ENCODE measurements at places on chromosomes 3 and 15.

- DNase-seq = no peak
Observed at GRCh38 chr3:120824613-120825012, 82.1 kb downstream of the GTF2E1 start.

GRCh38 chr3:150248116-150248887 is 159.8 kb upstream of the TSC22D2 start:
- no peak for DNase-seq

GRCh38 chr15:51600114-51600513 is 22.5 kb downstream of the DMXL2 start:
- DNase-seq = no peak

GRCh38 chr15:98796685-98797357 is 148.5 kb downstream of the IGF1R start:
- DNase-seq = no peak

DNA sequence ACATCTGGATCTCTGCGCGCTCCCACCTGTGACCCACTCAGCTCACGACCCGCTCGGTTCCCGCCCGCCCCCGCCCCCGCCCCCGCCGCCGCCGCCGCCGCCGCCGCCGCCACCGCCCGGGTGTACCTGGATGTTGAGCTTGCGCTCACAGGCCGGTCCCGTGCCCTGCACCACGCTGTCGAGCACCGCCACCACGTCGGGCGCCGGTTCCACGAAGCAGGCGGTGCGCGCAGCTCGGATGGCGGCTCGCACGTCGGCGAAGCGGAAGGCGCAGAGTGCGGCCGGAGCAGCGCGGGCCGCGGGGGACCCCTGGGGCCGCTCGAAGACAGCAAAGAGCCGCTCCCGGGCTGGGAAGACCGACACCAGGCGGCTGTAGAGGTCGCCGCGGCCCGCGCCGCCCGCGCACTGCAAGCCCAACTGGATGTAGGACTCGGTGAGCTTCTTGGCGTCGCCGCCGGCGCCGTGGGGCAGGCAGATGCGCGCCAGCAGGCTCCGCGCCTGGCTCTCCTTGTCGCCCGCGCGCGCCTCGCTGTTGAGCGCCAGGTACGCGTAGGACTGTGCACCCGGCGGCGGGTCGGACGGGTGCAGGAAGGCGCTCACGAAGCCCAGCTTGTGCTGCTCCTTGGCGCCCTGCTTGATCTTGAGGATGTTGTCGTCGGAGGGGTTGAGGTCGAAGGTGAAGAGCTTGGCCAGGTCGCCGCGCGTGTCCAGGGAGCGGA is 1.1 kb downstream of the PLXND1 start:
- no peak for DNase-seq

All from suprapubic skin (tissue), 4 donors.